Testis (tissue), 5 donors: ENCODE measurements at places on chromosomes 5 and 9. TPM values are rescaled to one million over a fixed set of nuclear protein-coding genes. Genes with fewer than 3 reads are reported as not detected.

DNA sequence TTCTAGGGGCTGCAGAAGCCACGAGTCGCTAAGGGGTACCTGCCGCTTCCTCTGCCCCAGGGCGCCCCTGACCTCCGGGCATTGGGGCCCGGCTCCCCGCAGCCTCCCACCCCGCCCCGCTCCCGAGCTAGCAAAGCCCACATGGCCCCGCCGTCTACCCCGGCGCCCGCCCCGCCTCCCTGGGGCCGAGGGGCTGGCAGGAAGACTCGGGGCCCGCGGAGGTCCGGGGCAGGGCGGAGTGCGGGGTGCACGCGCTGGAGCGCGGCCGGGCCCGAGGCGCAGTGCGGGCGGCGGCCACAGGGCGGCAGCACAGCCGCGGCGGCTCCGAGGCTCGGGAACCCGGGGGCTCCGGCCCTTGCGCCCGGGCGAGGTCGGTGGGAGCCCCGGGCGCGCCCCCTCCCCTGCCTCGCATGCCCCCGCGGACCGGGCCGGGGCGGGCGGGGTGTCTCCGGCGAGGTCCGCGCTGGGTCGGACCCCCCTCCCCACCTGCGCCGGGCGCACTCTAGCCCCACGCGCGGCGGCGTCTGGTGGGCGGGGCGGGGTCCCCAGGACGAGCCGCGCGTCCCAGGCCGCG, 6.7 kb downstream of the NRARP start:
- DNase-seq, result no peak

- DNase-seq, result peak; percentile 25
These were observed 44.8 kb downstream of the PRRC1 start for GRCh38 chr5:127562252-127562651.

GRCh38 chr5:142235050-142235797, 89.6 kb downstream of the SPRY4 start:
- no peak for DNase-seq

DNA sequence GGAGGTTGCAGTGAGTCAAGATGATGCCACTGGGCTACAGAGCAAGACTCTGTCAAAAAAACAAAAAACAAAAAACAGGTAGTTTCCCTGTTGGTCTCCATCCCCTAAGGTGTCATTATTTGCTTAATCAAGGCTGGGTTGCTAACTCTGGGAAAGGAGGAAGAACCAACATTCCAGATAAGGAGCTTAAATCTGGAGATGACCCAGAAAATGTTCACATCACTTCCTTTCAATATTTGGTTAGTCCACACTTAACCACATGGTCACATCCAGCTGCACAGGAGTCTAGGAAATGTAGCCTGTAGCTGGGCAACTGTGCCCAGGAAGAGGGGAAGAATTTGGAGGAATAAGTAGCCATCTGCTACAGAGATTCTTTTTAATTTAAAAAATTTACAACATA, 25.9 kb upstream of the MEGF9 start:
- DNase-seq, result no peak

- peak; percentile 50 for DNase-seq
These were observed 6.1 kb downstream of the CCNI2 start for GRCh38 chr5:132753135-132753987.

GRCh38 chr9:125867751-125868415, 120.7 kb downstream of the PBX3 start:
- no peak for DNase-seq

GRCh38 chr9:5499889-5500398, 10.4 kb upstream of the PDCD1LG2 start:
- DNase-seq, result peak; percentile 60

GRCh38 chr9:91036826-91037510, 235.3 kb downstream of the SYK start:
- DNase-seq, result peak; percentile 89

DNA sequence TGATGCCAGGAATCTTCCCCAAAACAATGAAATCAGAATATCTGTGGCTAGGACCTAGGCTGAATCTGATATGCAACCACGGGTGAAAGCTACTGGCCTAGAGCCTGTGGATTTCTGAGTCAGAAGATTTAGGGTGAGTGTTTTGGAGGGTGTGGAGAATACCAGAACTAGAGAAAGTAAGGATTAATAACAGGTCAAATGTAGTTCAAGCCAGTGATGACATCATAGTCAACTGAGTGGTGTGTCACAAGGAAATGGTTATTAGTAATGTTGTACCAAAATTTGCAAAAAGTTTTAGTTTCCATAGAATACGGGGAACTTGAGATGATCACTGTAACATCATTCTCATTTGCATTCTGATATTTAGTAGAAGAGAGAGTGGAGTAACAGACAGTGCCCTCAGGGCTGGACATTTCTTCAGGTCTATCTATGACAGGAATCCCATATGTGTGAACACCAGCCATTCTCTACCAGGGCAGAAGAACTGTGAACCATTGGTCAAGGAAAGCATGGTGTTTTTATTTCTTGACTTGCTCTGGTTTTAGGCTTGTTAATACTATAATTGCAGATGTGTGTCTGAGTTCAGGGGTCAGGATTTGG, 3.7 kb downstream of the GALNT12 start:
- no peak for DNase-seq

GRCh38 chr9:104772714-104773510, 9.0 kb downstream of the NIPSNAP3B start:
- no peak for DNase-seq

DNA sequence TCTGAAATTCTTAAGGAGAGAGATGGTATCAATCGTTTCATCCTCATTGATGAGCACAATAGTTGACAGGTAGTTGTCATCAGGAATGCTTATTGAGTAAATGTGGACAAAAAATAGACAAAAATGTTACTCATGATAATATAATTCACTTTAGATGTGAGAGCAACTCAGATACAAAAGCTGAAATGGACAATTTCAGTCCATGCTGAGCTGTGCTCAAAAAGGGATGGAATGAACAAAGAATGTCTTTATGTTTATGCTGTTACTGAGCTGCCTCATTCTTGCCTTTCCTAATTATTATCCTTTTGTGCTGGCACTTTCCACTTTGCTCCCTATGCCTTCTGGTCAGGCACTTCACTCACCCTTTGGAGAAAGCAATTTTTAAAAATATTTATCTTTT, 49.5 kb downstream of the JAKMIP2 start:
- no peak for DNase-seq

DNA sequence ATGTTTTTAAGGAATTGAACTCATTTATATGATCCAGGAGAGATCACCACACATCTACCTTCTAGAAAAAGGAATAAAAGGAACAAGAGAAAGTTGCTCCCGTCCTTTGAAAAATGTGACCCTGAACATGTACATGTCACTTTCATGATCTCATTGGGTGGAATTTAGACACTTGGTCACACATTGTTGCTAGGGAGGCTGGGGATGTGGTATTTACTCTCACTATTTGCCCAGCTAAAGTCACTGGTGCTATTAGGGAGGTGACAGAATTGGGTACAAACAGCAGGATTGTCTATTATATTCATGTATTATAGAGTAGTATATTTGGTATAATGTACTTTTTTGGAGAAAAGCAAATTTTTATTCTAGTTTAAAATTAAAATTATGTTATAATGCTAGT, 2.1 kb upstream of the CDH10 start:
- DNase-seq, result no peak

GRCh38 chr5:2530609-2531008, 220.9 kb downstream of the IRX2 start:
- DNase-seq, result no peak

DNA sequence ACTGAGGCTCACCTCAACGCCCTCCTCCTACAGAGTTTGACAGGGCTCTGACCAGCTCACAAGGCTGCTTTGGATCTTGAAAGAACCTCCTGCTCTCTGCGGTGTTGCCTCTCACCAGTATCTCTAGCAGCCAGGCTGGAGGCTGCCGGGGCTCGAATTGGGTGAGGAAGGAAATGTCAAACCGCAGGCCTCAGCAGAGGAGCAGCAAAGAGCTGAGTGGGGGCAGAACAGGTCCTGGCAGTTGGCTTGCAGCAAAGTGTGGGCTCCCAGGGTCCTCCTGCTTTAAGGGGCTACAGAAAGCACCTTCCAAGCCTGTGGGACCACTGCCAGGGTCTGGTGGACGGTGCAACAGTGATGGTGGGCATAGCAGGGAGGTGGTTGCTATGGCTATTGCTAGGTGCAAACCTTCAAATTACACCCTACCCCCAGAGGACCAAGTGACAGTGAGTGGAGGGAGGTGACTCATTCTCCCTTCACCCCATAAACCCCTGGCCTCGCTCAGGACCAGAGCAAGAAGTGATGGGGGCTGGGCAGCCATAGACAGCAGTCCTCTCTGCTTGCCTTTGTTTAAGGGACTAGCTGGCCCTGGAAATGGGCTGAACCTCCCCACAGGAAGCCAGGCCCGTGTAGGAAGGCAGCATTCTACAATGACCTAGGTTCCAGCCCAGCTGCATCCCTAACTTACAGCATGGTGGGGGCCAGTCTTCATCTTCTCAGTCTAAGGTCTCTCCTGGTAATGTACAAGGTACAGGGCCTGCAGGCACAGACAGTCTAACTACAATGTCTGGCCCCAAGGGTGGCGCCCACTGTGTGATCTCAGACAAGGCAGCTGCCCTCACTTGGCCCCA, 18.7 kb downstream of the LCP2 start:
- DNase-seq, result no peak

- DNase-seq, result no peak
These were observed 73.3 kb downstream of the SLCO4C1 start for GRCh38 chr5:102222772-102223171.

- peak; percentile 29 for DNase-seq
These were observed 98.4 kb downstream of the LIX1 start for GRCh38 chr5:97044052-97044451.

DNA sequence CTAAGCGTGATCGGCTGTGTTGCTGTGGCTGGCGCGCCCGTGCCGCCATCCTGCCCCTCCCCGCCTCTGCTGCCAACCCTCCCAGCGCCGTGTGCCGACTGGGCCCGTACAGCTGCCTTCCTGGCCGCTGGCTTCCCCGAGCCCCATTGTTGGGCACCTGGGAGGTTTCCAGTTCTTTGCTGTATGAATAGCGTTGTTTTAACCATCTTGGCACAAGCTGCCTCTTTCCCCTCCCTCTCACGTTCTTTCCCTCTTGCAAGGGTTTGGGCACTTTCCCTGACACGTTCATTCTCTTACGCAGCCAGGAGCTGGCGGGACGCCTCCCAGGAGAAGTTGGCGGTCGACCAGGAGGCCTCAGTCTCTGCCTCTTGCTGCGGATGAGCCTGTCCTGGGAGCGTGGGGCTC, 43.1 kb upstream of the RXRA start:
- DNase-seq, result peak; percentile 86

GRCh38 chr9:99634186-99634585, 187.5 kb upstream of the NR4A3 start:
- DNase-seq, result no peak

DNA sequence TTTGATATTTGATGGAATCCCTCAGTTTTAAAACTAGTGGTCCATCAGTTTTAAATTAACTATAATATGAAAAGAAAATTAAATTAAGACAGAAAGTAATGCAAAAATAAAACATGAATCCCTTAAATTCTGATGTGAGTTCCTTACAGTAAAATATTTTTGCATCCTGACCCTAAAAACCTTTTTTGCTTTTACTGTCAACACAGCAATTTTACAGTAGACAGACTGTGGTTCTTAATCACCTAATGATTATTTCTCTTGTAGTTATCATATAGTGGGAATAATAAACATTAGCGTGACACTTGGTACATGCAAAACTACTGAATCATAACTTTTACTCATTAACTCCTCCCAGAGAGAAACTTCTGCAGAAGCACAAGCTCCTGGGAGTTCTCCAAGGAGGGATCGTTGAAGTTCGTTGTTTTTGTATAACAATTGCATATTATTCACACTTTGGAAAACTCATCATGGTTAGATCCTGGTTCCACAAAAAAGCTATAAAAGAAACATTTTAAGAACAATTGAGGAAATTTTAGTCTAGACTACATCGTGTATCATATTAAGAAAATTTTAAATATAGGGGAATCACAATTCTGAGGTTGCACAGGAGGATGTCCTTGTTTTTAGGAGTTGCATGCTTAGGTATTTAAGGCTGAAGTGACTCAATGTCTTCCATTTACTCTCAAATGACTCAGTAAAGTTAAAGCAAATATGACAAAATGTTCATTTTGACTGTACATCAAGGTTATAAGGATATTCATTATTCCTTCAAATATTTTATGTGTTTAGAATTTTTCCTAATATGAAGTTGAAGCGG, 88.2 kb upstream of the NIPAL4 start:
- no peak for DNase-seq

DNA sequence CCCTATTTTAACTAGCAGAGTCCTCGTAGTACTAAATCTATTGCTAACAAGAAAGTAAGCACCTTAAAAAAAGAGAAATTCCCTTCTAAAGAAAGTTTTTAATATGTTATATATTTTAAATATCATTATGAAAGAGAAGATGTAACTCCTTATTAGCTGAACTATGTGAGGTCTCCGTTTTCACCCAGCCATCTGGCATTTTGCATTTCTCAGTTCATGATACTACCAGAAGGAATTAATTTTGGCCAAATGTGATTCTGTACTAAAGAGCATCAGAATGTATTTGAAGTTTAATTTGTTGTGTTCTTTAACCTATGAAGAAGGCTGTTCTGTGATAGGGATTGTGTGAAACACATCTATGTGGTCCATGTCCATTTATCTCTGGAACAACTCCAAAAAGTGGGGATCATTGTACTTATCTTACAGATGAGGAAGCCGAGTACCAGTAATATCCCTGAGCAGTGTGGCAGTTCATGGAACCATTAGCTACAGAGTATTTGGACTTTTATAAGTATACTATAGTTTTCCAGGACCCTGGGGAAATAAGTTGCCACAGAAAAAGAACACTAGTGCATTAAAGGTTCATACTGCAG, 29.8 kb downstream of the TNFAIP8 start:
- DNase-seq, result no peak

The CTSL gene
- total RNA-seq, result 105 TPM

The DMRTA1 gene
- 0.71 TPM for total RNA-seq

The GLRA1 gene
- not detected for total RNA-seq

The GRXCR2 gene
- total RNA-seq, result 0.31 TPM

The SRD5A1 gene
- total RNA-seq, result 7.9 TPM

The SLC45A2 gene
- 0.93 TPM for total RNA-seq

The NEUROG1 gene
- total RNA-seq, result not detected

The DPH7 gene
- 61.8 TPM for total RNA-seq

The NSMF gene
- total RNA-seq, result 81.7 TPM

The FRMD3 gene
- 5.5 TPM for total RNA-seq

The CCDC171 gene
- 21.4 TPM for total RNA-seq

The IFNK gene
- total RNA-seq, result not detected

The IRGM gene
- total RNA-seq, result 1.2 TPM

The DNM1 gene
- 9.8 TPM for total RNA-seq

The NR2F1 gene
- 16.0 TPM for total RNA-seq
